Inflammatory macrophage treated with lipopolysaccharide for 1 hour (primary cell): ENCODE measurements at places on chromosomes 11 and 22.

DNA sequence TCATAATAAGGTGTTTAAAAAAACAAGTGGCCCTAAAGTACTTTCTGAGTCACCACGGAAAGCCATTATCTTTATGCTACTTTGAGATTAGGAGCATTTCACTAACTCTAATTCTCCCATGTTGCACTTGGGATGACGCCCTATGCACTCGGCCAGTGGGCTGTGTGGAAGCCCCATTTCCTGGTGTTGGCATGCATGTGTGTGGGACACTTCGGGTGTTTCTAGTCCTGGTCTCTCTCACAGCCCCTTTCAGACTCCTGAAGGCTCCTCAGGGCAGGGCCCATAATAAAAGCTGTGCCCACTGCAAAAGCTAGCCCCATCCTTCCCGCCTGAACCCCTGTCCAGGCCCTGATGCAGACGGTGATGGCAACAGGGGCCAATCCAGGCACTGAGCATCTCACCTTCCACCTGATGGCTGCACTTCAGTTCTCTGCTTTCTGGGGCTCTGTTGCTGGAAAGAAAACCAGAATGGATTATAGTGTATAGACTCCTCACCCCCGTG is 14.9 kb upstream of the FXYD2 start:
- DNase-seq, result no peak

- peak; percentile 50 for DNase-seq
Observed at GRCh38 chr11:124670732-124671131, 2.8 kb downstream of the SIAE start.

DNA sequence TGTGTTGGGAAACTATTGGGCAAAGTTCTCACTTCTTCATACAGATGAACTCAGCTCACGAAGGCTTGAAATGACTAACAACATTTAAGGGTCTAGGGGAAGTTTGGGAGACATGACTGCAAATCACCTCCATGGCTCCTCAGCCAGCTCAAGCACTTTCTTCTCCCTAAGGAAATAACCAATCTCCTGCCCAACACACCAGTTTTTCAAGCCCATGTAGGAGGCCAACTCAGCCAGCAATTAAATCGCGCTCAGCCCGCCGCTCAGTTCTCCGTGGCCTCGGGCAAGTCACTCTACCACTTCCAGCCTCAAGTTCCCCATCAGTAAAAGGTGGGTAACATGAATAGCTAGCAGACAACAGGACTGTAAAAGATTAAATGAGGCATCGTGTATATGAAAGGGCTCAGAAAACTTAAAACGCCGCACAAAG is 796 bp downstream of the POLDIP3 start:
- peak; percentile 69 for DNase-seq

- no peak for DNase-seq
Observed at GRCh38 chr11:7687386-7687785, 14.1 kb upstream of the CYB5R2 start.

DNA sequence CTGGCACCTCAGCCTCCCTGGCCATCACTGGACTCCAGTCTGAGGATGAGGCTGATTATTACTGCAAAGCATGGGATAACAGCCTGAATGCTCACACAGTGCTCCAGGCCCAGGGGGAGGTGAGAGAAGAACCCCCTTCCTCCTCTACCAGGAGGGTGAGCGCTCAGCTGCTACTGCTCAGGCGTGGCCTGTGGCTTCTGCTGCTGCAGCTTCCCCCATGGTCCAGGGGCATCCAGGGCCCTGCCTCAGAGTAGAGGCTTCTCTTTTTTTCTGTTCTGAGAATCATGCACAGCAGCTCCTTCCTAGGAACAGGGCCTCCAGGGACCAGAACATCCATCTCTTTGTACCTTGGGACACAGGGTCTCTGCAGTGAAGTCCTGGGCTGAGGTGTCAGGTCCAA is 83.1 kb downstream of the VPREB1 start:
- DNase-seq, result no peak

DNA sequence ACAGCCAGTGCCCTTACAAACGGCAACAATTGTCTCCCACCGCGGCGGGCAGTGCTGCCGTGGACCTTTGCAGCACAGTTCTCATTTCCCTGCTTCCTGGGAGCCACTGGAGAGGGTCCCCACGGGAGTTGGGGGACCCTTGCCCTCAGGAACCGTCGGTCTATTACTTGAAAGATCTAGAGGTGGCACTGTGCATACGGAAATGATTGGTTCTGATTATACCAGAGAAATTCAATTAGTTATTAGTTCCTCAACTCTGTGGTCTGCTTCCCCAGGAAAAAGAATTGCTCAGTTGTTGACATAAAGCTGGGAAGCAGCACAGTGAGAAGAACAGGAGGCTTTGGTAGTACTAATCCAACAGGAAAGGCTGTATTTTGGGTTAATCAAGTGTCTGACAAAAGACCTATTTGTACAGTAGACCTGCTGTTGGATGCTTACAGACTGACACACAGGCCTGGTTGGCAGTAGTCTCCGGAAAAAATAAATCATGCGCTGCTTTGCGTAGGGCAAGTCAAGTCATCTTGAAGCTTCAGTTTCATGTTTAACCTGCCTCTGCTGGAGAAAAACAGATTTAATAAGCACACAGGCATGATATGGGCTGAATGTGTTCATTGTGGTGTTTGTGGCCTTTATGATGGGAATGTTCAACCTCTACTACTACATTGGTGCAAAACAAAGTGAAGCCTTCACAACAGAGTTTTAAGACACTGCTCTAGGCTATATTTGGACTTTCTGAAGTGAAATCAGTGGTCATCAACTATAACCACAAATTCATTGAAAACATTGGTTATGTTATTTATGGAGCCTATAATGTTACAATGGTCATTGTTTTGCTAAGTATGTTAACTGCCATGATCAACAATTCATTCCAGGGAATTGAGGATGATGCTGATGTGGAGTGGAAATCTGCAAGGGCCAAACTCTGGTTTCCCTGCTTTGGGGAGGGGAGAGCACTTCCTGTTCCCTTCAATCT is 54.6 kb upstream of the SC5D start:
- no peak for DNase-seq

DNA sequence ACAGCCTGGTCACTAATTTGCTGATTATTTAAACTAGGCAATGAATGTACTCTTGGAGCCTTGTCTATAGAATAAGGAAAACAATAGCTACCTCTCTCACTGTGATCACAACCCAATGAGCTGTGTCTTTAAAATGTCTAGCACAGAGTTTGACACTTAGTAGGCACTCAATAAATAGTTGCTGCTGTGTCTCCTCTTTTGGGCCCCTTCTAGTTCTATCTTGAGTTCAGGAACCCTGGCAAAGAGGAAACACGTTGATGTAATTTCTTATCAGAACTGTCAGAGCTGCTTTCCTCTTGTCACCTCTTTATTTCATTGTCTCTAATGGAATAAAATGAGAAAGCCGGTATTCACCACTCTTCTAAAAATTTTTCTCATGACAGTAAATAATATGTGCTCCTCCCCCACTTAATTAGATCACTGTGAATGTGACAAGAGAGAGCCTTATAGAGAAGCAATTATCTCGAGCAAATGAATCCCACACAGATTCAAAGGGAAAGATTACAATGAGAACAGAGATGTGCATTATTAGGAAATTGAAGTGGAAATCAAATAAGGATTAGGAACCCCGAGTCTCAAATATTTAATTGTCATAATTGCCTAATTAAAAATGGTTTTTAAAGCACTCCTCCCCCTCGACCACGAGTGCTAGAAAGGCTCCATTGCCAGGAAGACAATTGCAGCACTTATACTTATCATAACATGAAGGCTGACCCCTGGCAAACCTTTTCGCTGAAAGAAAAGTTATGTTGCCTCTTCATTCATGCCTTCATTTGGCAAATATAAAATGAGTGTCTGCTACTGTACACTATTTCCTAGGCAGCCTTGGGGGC is 175.0 kb upstream of the BDNF start:
- no peak for DNase-seq

DNA sequence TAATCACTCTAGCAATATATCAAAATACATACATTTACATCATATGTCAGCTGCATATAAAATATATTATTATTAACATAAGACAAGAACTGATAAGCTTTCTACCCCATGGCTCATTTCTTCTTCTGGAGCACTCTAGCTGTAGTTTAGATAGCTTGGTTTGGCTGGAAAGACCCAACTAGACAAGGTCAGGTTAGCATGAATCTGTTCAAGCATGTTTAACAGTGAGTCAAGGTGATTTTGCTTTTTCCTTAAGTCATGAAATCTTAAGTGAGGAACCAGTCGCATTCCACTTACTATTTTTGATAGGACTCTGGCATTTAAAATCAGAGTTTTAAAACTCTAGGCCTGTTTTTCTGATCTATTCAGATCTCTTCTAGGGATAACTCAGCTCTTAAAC is 157.0 kb upstream of the PDGFD start:
- DNase-seq, result no peak

- DNase-seq, result no peak
Observed at GRCh38 chr22:49503321-49503720, 324.4 kb downstream of the BRD1 start.

DNA sequence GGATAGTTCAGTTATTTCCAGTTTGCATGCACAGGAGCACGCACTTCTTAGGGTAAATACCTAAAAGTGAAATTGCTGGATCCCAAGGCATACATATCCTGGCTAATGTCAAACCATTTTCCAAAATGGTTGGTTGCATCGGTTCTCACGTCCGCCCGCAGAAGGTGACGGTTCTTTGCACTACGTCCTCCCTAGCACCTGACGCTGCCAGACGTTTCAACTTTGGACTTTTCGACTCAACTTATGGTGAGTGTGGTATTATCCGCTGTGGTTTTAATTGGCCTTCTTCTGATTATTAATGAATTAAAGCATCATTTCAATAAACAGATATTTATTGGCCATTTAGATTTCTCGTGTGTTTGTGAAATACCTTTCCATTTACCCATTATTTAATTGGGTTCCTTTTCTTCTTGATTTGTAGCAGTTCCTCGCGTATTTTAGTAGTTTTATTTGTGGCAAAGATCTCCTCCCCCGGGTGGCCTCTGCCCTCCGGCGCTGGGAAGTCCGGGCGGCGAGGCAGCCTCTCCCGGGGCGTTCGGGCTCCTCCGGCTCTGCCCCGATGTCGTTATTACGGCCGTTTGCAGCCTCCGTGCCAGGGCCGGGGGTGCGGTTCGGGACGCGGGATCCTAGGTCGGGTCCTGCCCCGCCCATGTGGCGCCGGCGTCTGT is at the start of gene JHY:
Gene JHY, plus strand, starts transcription at position 571 of the 668 bp plus-strand sequence. CDS start 3,091 bp downstream, outside the sequence.
- DNase-seq, result no peak

DNA sequence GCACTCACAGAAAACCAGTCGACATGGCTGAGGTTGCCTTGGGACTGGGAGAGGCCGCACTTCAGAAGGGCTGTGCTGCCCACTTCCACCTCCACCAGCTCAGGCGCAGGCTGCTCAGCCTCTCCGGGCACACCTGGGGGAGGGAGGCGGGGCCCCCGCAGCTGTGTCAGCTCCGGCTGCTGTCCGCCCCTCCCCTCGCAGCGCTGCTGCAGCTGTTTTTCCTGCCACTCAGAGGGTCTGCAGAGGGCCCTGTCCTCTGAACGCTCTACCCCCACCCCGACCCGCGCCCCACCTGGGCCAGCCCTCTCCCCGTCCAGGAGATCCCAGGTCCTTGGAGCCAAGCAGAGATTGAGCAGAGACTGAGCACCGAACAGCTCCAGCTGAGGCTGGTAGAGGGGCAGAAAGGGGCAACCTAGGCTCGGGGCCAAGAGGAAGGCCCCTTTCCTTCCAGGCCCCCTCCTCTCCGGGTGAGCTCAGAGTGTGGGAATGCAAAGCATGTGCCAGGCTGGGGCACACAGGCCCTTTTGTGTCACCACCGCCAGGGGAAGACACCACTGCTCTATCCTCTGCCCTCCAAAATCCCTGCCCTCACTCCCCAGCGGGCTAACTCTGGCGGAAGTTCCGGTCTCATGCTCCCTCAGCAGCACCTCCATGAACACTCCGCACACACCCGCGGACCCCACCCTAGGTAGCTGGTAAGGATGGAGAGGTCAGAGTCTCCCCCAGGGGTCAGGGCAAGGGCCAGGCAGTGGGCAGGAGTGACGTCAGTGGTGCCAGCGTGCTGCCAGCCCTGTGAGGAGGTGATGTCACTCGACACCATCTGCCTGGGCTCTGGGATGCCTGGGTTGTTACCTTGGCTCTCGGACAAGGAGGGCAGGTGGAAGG is 1.6 kb downstream of the MCAM start:
- no peak for DNase-seq

GRCh38 chr22:48416396-48417224 is 1411.1 kb downstream of the BRD1 start:
- DNase-seq, result no peak

DNA sequence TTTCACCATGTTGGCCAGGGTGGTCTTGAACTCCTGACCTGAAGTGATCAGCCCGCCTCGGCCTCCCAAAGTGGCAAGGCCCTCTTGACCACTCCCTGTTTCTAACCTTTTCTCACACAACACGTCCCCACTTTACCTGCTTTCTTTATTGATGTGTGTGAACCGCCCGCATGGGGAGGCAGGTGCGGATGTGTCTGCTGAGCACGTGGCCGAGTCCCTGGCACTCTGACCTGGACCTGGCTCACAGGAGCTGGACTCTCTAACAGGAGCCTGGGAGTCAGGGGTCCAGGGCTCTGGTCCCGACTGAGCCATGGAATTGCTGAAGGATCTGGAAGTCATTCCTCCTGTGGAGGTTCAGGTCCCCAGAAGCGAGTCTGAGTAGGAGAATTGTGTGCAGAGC is 40.0 kb downstream of the C11orf96 start:
- DNase-seq, result no peak

DNA sequence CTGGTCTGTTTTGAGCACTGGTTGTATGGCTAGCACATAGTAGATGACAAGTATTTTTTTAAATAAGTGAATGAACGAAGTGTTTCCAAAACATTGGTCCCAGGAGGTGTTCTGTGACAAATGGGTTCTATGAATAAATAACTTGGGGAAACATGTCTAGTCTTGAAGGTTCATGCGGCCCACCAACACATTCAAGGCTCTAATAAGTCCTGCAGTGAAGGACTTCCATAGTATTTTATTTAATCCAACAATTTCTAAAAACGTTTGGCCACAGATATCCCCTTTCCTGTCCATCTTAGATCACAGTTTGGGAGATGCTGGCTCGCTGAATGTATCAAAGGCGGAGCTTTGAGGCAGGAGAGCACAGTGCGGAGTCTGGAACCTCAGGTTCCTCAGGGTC is 22.5 kb downstream of the PARVG start:
- no peak for DNase-seq

- no peak for DNase-seq
Observed at GRCh38 chr11:46711303-46711702, 7.7 kb upstream of the F2 start.

DNA sequence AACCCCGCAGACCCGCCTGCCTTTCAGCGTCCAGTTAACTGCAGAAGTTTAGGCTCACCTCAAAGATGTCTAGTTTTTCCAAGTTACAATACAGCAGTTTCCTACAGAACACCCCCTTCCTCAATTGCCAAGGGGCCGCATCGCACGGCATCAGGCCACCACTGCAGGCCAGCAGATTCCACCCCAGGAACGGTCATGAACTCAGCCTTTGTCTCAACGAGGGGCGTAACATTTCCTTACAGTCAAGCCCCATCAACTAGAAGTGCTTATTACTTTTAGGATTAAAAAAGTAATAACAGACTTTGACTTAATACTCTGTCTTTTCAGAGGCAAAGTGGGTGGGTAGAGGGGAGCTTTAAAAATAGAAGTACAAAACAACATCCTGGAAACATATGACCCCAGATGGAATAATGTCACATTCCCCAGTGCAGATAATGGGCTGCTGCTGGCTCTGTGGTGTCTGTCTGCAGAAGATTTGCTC is 36.3 kb downstream of the PPP2R1B start:
- DNase-seq, result no peak
